Activated CD4-positive, alpha-beta T cell treated with anti-CD3 and anti-CD28 coated beads, Interleukin-2, amount 50 U/mL, for 1 hour (primary cell): ENCODE measurements at places on chromosomes 1 and 21.
A peak's percentile ranks its signal among the peaks of the same experiment; 100 is the strongest.

- no peak for DNase-seq
Measured at GRCh38 chr1:164771619-164772361, 212.8 kb downstream of the PBX1 start.

- DNase-seq = no peak
Measured at GRCh38 chr1:165138960-165139359, 217.6 kb downstream of the LMX1A start.

- DNase-seq = no peak
Measured at GRCh38 chr1:2975466-2976179, 45.6 kb upstream of the ACTRT2 start.

DNA sequence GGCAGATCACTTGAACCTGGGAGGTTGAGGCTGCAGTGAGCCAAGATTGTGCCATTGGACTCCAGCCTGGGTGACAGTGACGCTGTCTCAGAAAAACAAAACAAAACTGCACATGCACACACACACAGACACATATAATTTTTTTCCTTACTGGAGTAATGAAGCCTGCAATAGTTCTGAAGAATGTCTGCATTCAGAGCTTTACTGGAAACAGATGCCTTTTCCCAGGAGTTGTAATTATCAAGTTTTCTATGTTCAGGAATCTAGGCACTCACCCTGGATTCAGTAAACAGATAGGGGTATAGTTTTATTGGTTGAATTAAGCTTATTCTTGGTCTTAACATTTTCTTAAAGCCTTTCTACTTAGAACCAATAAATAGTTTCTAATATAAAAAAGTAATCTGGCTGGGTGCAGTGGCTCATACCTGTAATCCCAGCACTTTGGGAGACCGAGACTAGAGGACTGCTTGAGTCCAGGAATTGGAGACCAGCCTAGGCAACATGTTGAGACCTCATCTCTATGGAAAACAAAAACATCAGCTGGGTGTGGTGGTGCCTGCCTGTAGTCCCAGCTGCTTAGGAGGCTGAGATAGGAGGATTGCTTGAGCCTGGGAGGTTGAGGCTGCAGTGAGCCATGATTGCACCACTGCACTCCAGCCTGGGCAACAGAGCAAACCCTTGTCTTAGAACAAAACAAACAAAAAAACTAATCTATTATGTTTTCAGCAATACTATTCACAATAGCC is 15.8 kb downstream of the SPEN start:
- no peak for DNase-seq

- DNase-seq = no peak
Measured at GRCh38 chr1:245901565-245901964, 605.5 kb downstream of the SMYD3 start.

DNA sequence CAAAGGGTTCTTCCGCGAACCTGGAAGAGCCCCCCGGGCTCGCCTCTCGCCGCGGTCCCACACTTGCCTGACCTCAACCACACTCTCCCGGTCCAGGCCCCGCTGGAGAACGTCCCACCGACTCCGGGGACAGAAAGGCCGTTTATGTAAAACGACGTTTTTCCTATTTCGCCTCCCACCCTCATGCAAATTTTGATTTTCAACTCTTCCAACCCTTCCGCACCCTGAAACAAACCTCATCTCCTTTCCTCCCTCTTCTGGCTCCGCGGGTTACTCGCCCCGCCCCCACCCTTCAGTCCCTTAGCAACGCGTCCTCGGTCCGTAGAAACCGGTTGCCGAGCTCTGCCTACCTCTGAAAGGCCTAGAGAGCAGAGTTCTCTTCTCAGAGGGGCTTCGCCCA is at the start of gene C1orf141:
Gene C1orf141 (minus strand): TSS at position 276 of the 400 bp plus-strand sequence. CDS start 7,730 bp downstream, outside the sequence.
- peak; percentile 13 for DNase-seq

- DNase-seq = no peak
Measured at GRCh38 chr1:194474701-194475100, 1288.3 kb upstream of the B3GALT2 start.

- DNase-seq = no peak
Measured at GRCh38 chr1:14968251-14968851, 185.2 kb upstream of the TMEM51 start.

GRCh38 chr21:39387461-39388037 is 38.7 kb upstream of the HMGN1 start:
- DNase-seq = peak; percentile 92
